ENCODE measurements at places on chromosomes 12 and 14.

- peak; percentile 22 for DNase-seq
Measured at GRCh38 chr12:94207849-94208621, 59.7 kb downstream of the PLXNC1 start.

- DNase-seq, result no peak
Measured at GRCh38 chr14:101595887-101596721, 34.8 kb downstream of the DIO3 start.

DNA sequence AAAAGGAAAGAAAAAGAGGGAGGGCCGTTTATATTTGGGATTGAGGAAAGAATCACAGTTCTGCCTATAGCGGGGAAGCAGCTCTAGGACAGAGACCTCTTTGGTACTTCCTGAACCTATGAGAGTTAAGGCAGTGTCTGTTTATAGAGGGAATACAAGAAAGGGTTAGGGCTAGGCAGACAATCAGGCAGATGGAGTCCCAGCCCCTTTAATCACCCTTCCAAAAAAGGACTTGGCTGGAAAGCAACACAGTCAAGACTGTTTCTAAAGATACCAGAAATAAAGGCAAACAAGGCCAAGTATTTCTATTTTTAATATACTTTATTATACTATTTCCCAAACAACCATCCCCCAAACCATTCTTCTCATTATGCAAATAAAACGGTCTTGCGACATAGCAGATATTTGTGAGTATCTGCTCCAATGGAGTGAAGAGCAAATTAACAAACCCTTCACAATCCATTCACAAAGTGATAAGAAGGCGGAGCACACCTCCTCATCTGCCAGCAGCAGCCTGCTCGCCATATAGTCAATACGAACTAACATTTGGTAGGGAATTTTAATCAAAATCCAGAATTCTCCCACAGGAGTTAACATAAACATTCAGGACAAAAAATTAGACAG is 697 bp upstream of the GRIP1 start:
- peak; percentile 7 for DNase-seq

GRCh38 chr12:132075714-132076553 is 68.2 kb downstream of the DDX51 start:
- no peak for DNase-seq

GRCh38 chr14:54348001-54348611 is 48.7 kb upstream of the CDKN3 start:
- DNase-seq, result peak; percentile 34

DNA sequence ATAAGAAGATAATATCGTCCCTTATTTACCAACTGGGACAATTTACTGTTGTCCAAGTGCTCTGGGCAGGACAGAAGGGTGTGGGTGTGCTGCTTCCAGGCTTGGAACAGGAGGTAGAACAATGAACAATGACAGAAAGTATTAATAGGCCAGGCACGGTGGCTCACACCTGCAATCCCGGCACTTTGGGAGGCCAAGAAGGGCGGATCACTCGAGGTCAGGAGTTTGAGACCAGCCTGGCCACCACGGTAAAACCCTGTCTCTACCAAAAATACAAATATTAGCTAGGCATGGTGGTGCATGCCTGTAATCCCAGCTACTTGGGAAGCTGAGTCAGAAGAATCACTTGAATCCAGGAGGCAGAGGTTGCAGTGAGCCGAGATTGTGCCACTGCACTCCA is 2.5 kb downstream of the IFI27 start:
- DNase-seq, result no peak

DNA sequence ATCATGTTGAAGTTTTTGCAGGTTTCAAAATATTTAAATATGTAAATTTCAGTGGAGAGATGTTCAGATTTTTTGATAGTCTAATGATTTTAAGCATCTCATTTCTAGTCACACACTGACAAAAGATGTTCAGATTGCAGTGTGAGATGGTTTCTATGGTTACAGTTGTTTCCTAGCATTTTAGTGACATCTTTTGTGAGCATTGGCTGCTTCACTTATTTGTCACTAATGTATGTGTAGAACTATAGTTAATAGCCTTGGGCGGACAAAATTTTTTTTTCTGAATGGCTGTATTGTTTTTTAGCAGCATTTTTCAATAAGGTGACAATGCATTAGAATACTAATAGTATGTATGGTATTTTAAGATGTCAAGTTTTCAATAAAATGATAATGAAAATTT is 315.6 kb upstream of the PRKD1 start:
- DNase-seq, result no peak

DNA sequence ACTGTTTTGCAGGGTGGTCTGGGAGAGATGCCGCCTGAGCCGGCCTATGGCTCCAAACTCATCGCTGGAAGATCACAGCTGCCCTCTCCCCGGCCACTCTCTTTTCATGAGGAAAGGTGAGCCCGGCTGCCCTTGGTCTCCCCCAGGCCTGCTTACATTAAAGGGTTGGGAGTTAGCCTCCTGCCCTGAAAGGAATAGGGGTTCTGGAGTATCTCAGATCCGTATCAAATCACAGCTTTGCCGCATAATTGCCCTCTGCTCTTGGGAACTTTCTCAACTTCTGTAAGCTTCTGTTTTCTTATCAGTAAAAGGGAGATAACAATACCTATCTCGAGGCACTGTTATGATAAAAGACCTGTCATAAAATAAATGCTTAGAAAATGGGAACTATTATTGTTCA is 17.6 kb downstream of the PHLDA1 start:
- no peak for DNase-seq

DNA sequence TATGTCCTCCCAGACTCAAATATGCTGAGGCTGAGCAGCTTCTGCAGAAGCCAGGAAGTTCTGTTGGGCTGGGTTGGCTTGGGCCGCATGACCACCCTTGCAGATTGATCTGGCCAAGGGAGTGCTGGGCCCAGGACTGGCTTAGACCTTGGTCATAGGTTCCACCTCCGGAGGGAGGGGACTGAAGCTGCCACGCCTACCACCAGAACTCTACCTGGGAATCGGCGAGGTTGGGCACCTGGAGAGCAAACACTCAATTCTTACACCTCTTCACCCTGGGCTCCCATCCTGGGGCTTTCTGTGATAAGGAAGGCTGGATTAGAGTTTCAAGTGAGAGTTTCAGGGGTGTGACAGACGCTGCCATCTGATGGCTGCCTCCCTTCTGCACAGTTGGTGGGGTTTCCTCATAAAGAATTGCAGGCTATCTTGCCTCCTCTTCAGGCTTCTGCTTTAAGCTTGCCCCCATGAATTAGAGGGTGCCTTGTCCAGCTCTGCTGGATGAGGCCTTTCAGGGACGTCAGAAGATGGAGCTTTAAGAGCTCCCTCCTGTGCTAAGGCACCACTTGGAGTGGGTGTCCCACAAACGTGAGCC is 5.8 kb downstream of the SLC24A4 start:
- no peak for DNase-seq

DNA sequence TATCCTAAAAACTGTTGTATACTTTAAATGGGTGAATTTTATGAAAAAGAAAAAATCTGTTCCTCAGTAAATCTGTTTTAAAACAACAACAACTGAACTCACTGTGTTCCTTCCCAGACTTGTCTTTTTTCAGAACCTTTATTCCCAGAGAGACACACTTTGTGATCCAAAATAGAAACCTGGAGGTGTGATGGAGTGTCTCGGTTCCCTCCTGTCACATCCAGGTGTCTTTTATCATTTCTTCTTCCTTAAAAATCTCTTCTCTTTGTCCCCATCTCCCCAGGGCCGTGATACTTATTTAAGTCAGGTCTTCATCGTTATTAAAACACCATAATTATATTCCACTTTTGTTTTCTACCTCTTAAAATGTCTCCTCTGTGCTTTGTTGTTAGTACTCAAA is 76.2 kb upstream of the EVL start:
- no peak for DNase-seq

DNA sequence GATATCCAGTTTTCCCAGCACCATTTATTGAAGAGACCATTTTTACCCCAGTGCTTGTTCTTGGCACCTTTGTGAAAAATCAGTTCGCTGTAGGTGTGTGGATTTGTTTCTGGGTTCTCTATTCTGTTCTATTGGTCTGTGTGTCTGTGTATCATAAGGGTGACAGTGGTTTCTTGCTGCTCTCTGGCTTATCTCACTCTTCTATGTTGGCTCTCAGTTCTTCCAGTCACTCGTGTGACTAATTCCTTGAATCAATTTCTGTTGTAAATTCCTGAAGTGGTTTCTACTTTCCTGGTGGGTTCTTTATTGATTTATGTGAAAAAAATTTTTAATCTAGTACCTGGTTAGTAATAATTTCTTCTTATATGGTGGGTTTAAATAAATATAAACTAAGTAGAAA is 58.3 kb downstream of the OTOGL start:
- DNase-seq, result no peak

DNA sequence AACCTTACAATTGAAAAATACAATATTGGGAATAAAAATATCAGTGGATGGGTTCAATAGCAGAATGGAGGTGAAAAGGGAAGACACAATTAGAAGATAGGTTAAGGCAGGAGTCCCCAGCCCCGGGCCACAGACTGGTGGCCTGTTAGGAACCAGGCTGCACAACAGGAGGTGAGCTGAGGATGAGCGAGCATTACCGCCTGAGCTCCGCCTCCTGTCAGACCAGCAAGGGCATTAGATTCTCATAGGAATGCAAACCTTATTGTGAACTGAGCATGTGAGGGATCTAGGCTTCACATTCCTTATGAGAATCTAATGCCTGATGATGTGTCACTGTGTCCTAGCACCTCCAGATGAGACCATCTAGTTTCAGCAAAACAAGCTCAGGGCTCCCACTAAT is 27.3 kb upstream of the ST8SIA1 start:
- DNase-seq, result no peak

- no peak for DNase-seq
Measured at GRCh38 chr14:104169005-104169698, 30.8 kb downstream of the KIF26A start.

GRCh38 chr12:49109641-49110463 is 795 bp downstream of the LMBR1L start:
- no peak for DNase-seq

DNA sequence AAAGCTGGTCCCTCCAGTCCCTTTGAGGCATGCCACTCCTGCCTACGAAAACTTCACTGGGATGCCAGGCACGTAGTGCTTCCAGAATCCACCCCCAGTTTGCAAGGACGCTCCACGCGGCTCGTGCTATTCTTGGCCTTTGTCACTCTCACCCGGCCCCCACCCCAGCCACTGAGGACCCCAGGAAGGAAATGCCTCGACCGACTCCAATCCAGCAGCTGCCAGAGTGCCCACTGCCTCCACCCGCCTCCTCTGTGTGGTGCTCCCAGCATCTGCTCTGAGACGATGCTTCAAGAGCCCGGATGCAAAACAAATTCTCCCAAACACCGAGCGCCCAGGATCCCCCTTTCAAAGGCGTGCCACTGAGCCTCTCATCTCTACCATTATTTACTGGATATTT is 123.9 kb downstream of the RFLNA start:
- no peak for DNase-seq

GRCh38 chr12:116259800-116260577 is 17.5 kb downstream of the MED13L start:
- DNase-seq, result peak; percentile 47

DNA sequence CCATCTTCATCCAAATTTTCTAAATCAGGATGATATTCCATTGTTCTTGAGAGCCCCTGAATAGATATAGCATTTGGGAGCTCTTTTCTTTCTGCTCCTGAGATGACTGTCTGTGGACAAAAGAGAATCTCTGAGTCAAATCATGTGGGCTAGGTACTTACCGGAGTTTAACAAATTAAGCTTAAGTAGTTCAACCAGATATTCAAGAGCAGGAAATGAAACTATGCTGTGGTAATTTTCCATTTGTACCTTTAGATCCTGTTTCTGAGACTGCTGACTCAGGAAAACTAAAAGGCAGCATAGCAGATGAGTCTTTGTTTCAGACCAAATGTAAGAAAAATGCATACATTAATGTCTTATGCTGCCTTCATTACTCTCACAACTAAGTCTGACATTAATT is at the start of gene CLEC7A:
Gene CLEC7A (minus strand): TSS at position 158 of the 400 bp plus-strand sequence. CDS start 117 bp downstream, at position 41.
- peak; percentile 9 for DNase-seq

DNA sequence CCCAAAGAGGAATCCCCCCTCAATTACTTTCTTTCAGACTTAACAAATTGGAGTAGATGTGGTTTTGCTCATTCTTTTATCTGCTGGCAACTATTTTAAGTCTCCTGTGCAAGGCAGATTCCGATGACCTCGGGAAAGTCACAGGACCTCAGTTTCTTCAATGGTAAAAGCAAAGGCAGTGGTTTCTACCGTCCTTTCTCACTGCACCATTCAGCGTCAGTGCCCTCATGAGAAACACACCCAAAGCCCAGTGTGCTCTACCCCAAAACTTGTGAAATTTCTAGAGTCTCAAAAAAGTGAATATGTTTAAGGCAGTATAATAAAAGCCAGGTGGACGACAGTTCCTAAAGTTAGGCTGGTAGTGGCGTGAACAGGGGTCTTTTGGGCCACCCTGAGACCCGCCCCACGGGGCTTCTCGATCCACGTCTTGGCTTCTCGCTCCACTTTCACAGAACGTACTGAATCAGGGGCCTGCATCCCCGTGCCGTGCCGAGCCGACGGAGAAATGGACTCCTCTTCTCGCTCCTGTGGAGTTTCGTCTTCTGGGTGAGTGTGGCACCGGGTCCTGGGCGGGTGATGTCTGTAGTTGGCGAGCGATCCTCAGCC is 1.3 kb upstream of the ARHGAP5 start:
- DNase-seq, result no peak

DNA sequence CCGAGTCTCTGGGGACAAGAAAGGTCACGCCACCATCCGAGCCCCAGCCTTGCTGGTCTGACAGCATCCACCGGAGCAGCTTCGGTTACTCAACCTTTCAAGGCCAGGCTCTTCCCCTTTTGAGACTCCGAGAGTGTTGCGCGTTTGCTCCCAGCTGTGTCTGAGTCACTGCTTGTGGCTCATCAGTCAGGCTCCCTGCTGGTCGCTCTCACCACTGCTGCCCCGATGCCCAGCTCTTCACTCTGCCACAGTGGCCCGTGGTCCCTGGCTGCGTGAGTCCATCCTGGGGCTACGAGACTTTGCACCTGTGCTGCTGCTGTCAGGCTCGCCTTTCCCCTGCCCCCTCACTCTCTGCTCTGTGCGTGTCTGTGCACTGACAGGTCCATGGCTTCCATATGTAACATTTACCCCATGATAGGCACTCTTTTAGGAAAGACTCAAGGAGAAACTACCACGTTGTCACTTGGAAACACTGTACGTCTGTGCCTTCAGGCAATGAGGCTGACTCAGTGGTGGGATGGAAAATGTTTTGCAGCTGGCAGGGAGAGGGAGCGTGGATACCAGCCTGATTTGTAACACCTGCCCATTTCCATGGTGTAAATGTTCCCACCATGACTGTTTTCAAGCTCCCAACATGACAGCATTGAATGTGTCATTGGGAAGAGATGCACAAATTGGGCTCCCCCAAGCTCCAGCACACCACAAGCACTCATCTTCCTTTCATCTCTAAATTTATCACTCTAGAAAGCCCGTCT is 350.7 kb downstream of the TMEM132D start:
- no peak for DNase-seq

DNA sequence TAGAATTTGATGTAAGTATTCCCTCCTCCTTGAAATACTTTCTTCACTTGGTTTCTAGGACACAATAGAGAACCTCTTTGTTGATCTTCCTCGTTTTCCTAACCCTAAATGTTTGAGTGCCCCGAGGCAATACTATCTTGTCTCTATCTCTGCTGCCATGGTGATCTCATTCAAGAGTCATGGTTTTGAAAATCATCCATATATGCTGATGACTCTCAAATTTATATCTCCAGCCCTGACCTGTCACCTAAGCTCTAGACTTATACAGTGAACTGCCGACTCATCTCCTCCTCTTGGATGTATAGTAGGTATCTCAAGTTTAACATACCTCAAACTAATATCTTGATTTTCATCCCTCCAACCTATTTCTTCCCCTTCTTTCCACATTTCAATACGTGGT is 71.4 kb downstream of the RIC8B start:
- no peak for DNase-seq

All from skin of body (tissue), 3 donors.